ENCODE measurements at places on chromosomes 4 and X.

DNA sequence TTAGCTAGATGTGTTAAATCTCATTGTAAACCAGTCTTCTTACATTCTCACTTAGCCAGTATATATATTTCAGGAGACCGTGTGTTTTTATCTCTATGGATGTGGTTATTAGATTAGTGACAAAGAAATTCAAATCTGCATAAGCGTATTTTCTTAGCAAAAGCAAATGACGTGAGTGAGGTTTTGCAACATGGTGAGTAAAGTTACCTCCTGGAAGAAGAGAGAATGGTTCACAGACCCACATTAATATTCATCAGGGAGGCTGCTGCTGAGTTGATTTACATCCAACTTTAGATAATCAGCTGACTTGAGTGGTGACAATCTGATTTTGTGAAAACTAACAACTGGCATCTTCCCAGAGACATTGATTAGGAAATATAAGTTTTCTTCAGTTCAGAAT is 589.9 kb upstream of the GALNT7 start:
- DNase-seq, result no peak

- no peak for DNase-seq
Measured at GRCh38 chr4:80685214-80685613, 345.3 kb upstream of the BMP3 start.

- no peak for DNase-seq
Measured at GRCh38 chr4:140162596-140162995, 8.6 kb upstream of the MAML3 start.

GRCh38 chr4:189060104-189060503 is 880.6 kb upstream of the FRG1 start:
- no peak for DNase-seq

GRCh38 chr4:55617587-55618197 is 18.4 kb downstream of the NMU start:
- DNase-seq, result no peak

DNA sequence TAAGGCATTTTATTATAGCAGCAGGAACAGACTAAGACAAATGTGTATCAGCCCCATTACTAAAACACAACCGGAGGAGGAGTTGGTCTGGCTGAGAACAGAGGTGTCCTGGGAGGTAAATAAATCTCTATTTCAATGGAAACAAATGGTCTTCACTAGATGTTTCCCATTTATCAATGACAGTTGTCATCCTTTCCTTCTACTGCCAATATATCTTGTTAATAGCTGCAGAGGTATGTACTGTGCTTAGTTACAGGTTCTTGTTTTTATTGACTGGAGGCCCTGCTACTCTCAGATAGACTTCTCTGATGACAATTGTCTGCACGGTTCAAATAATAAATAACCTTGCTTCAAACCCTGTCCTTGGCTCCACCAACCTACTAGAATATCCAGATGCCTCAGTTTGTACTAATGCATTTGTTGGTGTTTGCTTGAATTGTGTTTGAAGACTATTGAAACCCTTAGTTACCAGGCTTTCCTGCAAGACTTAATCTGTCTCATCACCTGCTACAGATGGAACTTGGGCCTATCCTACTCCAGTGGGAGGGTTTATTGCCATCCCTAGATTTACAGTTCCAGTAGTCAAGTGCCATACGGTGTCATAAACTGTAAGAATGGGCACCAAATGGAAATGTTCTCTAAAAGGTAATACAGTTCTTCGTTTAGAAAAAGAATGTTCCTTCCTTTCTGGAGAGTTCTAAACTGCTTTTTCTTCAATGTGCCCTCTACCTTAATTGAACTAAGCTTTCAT is 29.8 kb upstream of the HPGDS start:
- no peak for DNase-seq

- peak; percentile 98 for DNase-seq
Measured at GRCh38 chr4:138199568-138200235, 42.4 kb downstream of the SLC7A11 start.

DNA sequence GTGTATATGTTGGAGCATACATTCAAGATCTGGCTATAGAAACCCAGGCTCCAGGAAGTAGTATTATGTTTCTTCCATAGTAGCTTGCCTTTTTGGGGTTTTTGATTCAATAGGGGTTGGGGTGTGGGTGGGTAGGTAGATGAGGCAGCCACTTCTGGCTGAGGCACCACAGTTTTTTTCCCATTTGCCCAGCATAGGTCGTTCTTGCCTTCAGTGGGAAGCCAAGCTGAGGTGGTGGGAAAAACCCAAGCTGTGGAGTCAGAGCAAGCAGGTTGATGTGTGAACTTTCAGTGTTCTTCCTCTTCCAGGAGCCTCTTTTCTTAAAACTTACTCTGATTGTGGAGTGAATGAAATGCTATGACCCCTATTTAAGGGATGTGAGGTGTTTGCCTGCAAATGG is 67.0 kb upstream of the RPS6KA3 start:
- no peak for DNase-seq

DNA sequence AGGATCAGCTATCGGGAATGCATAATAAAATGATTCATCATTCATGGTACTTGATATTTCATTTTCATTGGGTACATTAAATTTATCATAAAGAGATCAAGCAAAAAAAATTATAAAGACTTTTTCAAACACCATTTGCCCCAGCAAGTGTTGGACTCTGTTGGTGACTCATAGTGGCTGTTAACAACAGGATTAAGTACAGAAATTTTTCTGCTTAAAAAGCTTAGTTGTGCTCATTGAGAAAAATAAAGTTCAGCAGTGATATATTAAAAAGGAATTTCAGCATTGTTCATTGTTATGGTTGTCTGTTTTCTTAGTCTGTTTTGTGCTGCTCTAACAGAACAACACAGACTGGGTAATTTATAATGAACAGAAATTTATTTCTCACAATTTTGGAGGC is 86.2 kb upstream of the PCDH10 start:
- DNase-seq, result no peak

DNA sequence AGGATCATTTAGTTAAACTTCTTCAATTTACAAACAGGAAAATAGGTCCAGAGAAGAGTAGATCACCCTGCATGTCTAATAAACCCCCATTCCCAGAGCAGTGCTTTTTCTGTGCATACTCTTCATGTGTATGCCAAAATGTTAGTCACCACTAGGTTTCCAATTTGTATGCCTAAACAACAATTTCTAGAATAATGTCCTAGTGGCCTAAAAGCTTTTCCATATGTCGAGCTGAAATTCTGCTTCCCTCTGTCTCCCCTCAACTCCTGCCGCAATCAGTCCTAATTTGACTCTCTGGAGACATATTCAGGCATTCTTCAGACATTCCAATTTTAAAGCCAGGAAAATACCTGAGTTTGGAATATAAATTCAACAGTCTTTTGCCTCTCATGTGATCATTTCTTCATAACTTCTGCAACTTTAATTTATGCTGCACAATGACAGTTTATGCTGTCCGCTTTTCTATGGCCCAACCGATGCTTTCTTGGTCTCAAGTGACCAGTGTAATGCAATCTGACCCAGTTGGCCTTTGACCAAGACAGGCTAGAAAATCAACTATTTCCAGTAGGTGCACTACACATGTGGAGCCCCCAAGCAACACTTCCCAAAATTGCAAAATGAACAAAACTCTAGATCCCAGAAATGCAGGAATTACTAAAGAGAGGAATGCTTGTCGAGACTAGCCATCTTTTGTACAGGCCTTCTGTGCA is 122.9 kb upstream of the FMR1 start:
- no peak for DNase-seq

GRCh38 chr4:101807351-101807750 is 16.8 kb downstream of the BANK1 start:
- DNase-seq, result no peak

GRCh38 chrX:48945517-48946348 is 11.7 kb downstream of the OTUD5 start:
- DNase-seq, result peak; percentile 40

DNA sequence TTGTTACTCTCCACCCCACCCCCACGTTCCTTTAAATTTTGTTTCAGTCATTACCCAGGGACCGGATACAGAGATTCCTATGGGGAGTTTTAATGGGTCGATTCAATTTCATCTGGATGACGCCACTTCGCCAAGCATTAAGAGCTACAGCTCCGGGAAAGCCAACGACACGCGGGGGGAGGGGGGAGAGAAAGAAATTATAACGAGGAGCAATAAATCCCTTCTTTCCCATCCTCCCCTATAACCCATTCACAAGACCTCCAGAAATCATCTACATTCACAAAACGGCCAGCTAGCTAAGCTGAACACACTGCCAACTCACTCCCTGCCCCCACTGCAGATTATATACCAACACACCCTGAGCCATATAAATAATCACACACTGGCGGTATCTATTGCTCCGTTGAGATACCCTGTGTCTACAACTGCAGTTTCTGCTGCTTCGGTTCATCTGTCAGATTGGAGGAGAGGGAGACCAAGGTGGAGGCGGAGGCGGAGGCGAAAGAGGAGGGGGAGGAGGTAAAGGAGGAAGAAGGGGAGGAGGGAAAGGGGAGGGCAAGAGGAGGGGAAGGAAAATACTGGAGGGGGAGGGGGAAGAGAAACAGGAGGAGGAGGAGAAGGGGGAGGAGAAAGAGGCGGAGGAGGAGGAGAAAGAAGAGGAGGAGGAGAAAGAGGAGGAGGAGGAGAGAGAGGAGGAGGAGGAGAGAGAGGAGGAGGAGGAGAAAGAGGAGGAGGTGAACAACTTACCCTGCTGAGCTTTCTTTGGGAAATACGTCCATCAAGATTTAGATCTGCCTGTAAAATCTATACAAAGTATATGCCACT is 113.9 kb upstream of the VAMP7 start:
- no peak for DNase-seq

DNA sequence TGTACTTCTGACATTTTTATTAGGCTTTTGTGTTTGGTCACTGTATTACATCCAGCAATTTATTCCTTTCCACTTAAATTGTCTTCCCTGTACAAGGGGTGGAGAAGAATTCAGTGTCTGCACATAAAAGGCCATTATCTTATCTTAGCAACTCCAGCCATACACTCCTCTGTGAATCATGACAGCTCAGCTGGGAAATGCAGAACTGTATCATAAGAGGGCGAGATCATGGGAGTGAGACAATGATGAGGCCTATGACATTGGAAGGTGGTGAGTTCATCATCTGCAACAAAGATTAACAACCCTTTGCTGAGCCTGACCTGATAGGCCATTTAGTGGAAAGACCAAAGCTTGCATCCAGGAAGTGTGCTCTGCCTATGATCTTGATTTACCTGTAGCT is 33.3 kb downstream of the SLIT2 start:
- no peak for DNase-seq

- DNase-seq, result no peak
Measured at GRCh38 chrX:31353095-31353494, 281.3 kb upstream of the FTHL17 start.

DNA sequence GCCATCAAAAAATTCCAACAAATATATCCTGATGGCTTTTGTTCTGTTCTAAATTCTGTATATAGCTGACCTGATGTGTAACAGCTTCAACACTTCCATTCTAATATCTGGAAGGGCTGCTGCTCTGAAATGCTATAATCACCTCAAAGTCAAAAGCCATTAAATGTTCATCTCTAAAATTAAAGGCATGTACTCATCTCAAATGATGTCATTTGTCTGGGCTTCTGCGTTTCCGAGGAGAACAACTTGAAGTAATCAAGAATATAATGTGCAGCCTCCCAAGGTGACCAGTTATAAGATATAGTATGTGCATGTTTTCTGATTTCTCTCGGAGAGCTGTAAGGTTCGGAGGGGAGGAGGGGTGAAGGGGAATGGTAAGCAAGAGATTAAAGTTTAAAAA is 237.6 kb downstream of the SCFD2 start:
- DNase-seq, result no peak

DNA sequence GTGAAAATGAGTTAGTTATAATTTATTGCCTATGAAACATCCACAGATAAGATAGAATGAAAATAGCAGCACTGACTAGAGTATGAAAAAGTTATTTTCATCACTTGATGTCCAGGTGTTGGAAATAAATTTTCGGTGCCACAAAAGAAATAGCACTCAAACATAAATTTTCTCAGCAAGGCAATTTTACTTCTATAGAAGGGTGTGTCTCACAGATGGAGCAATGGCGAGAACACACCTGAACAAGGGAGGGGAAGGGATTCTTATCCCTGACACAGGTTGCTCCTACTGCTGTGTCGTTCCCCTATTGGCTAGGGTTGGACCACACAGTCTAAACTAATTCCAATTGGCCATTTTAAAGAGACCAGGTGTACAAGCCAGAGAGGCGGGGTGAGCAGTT is 13.3 kb upstream of the VAMP7 start:
- DNase-seq, result no peak

- DNase-seq, result no peak
Measured at GRCh38 chr4:155964016-155964891, 10.6 kb upstream of the CTSO start.

DNA sequence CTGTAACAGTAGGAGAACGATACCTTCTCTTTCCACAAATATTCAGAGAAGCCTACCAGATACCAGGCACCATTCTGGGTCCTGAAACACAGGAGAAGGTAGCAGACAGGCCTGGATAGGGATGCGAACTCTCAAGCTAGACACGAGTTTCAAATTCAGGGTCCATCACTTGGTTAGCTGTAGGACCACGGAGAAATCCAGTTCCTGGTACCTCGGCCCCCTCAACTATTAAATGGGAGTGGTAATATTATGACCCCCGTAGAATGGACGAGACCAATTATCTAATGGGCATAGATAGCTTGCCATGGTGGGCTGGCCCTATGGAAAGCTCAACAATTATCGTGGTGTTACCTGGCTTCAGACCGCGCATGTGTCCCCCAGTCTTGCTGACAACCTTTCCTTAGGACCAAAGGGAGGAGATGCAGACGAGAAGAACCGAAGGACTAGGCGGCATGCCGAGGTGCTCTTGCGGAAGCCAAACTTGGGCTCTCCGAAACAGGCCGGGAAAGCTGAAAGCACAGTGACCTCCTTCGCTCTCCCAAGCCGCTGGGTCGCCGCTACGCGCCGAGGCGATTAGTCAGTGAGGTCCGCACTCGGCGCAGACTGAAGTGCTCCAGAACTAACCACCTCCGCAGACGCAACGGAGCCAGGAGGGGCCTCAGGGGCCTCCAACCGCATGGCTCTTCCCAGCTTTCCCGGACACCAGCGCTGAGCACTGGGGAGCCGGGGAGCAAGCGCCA is 19.6 kb downstream of the NKX3-2 start:
- no peak for DNase-seq

DNA sequence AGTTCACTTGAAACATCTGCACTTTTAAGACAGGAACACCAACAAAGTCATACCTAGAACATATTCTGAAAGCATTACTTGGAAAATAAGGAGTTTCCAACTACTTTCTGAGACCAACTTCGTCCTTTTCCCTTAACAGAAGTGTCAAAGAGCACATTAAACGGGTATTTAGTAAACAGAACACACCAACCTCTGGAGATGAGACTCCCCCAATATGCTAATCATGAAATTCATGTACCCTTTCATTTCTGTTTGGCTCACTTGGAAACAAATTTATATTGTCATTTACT is 69.2 kb downstream of the NOCT start:
- peak; percentile 2 for DNase-seq
